NCI-H1417 treated with DMSO at 0.1 percent for 48 hours (cell line): ENCODE measurements at places on chromosomes 5 and 9.

DNA sequence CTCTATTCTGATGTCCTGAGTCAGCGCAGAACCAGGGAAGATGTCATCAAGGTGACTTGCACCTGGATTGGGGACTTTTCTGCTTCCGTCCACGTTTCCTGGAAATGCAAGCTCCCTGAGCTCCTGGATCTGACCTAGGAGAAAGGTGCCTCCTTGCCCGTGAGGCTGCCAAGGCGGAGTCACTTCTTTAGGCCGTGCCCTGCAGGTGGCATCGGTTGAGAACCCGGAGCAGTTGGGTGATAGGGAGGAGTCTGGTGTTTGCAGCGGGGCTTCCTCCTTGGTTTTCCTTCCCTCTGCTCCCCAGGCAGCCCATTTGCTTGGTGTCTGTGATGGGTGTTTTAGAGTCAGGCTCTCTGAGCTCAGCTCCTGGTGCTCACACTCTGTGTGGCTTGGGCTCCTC lies 15.2 kb downstream of the NANS start:
- DNase-seq = no peak

DNA sequence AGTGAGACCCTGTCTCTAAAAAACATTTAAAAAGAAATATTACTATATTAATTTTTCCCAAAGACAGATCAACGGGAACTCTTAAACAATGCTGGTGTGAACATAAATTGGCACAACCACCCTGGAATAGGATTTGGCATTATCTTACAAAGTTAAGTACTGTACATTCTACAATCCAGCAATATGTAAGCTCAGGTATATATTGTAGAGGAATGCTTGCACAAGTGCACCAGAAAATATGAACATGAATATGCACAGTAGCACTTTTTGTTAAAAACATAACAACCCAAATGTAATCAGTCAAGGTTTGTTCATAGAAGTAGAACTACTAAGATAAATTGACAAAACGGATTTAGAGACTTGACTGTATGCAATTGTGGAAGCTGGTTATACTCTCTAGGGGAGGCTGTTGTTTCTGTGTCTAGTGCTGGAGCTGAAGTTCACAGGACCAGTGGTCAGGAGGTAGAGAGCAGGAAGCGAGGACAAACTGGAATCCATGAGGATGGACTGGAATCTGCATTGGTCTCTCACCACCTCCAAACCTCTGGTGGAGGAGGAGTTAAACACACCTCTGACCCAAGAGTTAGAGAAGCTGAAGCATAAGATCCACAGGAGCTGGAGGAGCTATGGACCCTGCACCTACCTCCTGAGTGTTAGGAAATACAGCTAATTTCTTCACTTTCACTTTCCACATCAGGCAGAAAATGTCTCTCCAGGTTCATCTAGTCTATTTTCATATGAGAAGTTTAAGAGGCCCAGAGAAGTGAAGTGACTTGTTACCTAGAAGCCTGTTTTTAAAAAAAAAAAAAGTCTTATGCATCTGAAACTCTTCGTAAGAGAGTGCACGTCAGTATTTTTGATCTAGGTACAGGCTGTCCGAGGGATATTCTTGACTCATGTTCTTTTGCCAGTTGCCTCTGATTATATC lies 20.3 kb upstream of the RIC1 start:
- no peak for DNase-seq

- no peak for DNase-seq
Measured at GRCh38 chr9:36039696-36040095, 3.0 kb downstream of the RECK start.

DNA sequence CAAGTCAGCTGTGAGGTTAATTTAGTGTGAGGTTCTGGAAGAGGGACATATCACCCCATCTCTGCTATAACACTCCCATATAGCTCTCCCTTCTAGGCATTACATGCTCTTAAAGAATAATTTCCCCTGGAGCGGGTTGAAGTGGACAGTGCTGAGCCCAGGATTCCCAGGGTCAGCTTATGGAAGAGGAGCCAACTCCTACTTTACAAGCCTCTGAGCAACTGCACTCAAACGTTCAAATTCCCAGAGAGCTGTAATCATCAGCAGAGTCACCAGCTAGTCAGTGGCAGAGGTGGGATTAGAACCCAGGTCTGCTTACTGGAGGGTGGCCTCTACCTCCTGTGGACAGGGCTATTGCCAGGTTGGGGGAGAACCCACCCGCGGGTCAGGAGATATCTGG lies 1.4 kb downstream of the NEURL1B start:
- DNase-seq = no peak

GRCh38 chr5:107072440-107072839 lies 598.3 kb downstream of the EFNA5 start:
- DNase-seq = no peak

GRCh38 chr9:135573124-135573523 lies 11.6 kb downstream of the PAEP start:
- DNase-seq = no peak

DNA sequence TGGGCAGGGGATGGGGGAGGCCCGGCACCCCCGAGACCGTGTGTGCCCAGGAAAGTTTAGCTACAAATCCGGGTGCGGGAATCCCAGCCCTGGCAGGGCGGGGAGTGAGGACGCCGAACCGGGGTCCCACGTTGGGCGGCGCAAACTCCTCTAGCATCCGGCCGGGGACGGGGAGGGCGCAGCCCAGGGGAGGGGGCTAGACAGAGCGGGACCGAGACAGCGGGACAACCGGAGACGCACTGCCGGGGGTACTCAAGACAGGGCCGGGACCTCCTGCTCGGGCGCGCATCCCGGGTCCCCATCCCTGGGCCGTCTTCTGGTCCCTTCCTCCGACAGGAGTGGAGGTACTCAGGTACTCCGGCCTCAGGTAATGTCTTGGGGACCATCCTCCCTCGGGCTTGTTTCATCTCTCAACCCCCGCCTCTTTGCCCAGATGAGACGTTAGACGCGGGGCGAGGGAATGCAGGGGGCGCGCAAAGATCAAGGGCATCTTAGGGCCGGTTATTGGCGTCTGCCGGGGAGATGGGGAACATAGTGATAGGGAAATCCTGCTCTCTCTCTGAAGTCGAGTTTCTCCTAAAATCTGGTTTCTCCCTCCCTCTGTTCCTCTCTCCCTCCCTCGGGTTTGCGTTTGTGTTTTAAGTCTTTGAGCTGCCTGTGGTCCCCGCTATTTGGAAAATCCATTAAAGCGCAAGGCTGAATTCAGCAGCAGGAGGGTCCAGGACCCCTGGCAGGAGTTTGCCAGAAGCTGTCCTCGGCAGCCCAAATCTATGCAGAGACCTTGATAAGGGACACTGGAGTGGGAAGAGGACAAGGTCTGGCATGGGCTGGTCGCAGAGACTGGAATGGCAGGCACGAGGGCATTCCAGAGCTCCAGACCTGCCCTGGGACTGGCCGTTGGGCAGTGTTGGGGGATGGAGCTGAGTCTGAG lies 815 bp downstream of the PDZD2 start:
- no peak for DNase-seq

- no peak for DNase-seq
Measured at GRCh38 chr9:91043811-91044175, 242.2 kb downstream of the SYK start.
